D721Med (cell line): ENCODE measurements at places on chromosomes 5 and 9.

DNA sequence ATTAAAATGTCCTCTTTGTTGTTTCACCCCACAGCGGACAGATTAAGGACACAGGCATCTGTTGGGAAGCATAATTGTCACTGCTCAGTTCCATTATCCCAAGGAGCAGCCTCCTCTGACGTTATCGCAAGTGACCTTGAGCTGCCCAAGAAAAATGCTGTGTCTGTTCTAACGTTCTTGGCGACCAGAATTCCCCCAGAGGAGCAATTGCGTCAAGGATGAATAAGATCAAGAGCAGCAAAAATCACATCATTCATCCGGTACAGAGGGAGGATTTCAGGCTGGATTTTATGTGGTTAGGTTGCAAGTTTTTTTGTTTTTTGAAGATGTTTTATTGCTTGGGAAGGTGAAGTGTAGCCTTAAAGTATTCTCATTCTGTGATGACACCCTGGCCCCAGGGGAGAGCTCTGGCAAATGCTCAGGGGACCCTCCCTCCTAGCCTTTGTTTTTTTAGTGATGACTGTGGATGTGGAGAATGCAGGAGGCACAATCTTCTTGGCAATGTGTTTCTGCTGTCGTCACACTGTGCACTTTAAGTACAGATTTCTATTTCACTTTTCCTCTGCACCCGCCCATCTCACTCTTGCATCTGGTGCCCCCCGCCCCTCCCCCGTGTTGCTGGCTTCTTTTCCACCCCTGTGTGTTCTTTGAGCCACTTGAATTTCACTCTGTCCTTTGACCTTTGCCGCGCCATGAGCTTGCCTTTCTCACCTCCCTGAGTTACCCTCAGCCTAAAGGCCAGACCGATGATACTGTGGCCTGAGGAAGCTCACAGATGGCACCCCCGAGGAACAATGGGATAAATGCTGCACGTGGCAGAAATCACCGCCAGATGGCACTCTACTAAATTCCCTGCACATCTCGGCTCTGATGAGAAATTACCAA lies 308.5 kb downstream of the RAB3C start:
- DNase-seq, result peak; percentile 58

DNA sequence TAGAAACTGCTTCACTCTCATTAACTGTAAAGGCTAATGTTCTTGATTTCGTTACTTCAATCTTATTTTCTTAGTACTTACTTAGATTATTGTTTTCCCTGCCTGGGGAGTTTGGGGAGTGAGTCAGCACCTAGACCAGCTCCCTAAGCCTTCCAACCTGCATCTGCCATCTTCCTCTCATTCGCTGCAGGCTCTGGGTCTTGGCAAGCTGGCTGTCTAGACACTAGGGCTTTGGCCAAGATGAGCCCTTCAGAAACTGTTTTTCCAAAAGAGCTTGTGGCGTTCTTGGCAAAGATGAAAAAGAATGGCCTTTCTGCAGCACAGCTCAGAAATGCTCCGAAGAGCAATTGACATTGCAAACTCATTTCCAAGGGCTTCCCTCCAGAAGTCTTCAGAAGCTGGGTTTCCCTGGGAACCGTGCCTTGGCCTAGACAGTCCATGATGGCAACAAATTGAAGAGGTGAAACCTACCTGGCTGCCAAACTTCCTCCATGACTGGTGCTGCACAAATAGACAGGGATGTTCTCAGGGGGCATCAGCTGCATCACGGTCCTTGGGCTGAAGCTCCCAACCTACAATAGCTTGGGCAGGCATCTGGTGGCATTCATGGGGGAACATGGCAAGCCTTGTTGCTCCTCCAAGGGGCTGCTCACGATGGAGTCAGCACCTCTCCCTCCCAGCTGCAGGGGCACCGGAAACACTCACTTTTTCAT lies 76.6 kb downstream of the NSUN2 start:
- DNase-seq, result no peak

DNA sequence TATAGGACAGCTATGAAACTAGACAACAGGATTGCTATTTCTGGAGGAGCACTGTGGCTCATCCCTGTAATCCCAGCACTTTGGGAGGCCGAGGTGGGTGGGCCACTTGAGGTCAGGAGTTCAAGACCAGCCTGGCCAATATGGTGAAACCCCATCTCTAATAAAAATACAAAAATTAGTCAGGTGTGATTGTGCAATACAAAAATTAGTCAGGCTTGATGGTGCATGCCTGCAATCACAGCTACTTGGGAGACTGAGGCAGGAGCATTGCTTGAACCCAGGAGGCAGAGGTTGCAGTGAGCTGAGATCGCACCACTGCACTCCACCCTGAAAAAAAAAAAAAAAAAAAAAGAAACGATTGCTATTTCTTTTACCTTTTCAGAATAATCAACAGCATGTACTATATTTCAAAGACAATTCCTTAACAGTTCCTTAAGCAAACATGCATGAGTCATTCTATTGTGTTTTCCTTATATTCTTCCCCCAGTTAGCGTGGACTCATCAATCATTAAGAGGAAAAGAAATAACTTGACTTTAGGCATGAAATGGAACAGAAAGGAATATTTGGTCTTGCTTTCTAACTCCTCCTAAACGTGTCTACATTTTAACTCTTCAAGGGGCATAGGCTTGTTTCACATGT lies 162.6 kb downstream of the TAF11L14 start:
- DNase-seq, result no peak

- DNase-seq, result no peak
Measured at GRCh38 chr5:116448870-116449427, 125.7 kb downstream of the SEMA6A start.

DNA sequence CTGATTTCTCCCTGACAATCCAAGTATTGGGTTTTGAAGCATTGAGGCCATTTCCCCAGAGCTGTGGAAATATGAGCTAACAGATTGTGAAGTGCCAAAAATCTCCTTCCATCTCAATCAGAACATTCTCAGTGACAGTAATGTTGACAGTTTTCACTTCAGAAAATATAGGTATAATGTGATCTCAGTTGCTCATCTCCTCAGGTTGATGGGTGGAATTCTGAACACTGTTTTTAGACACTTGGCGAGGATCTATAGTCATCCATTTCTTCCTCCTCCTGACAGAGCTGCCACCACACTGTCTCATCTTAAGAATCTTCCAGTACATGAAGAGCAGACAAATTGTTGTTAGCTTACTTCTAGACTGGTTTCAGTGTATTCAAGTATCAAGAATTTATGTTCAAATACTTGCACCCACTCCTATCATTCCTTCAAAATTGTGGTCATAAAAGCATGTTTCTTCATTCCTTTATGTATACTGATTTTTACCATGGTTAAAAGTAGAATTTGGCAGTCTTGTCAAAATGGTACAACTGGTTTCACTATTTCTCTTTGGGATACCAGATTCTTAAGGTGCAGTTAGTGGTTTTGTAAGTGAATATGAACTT lies 199.7 kb upstream of the TLE4 start:
- no peak for DNase-seq

DNA sequence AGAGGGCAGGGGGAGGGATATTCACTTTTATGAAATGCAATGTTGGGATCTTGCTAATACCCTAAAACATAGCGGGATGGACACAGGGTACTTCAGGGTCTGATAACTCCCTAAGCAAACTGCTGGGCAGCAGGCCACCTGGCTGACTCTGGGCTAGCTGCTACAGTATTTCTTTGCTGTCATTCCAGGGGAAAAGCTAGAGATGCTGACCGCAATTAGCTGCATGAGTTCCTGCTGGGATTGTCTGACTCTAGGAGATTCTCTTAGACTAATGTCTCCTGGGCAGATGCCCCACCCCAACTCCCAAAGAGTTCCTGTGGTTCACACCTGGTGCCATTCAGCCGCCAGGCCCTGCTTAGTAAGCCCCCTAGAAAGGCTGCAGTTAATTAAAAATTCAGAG lies 69.9 kb downstream of the PSAT1 start:
- DNase-seq, result no peak

DNA sequence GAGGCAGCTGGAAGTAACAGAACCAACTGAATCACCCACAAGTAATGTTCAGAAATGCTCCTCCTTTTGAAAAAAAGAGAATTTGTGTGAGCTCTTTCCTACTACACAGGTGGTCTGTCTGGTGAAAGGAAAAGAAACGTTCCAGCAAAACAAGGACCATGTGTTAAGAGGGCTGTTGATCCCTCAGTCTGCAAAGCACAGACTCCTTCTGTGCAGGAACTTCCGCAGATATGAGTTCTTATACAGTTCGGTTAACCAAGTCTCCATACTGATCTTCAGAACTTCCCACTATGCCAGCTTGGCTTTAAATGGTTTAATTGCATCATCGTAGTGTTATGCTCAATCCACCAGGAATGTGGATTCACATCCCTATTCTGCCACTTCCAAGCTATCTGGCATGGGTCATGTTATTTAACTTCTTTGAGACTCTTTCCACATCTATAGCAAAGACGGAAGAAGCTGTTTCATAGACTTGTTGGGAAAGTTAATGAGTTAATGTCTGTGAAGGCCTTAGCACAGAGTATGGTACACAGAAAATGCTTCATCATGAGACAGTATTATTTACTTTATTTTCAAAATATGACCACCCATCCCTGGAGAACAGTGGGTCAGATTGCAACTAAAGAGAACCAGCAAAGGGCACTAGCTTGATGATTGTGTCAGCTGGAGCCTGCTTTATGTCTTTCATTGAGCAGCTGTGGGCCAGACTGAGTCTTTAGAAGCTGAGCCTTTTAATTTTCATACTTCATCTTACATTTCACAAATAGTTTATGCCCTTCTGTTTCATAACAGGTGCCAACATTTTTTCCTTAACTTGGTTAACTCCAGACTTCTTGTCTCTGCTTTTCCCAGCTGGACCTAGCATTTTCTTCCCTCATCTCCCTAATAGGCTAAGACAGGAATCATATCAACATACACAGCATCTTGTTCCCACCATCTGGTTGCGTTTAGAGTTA lies 89.9 kb downstream of the MAMDC2 start:
- DNase-seq, result no peak

GRCh38 chr9:90141723-90142122 lies 500.9 kb downstream of the DIRAS2 start:
- DNase-seq, result no peak

DNA sequence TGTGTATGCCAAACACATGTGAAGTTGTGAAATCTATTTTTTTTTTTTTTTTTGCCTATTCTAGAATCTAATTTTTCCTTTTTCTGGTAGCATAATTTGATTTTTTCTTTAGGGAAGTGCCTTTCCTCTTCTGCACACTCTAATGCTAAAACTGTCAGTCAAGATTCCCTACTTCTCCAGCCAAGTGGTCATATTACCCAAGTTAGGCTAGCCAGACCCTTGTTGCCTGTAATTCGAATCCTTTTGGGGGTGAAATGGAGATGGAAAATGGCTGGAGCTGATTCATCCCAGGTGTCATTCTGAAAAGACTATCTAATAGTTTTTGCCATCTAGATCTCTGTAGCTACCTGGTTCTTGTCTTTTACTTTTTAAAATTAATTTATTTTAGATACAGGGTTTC lies 24.8 kb upstream of the UBAP1 start:
- no peak for DNase-seq

GRCh38 chr9:35616681-35617459 lies 1.3 kb downstream of the CD72 start:
- peak; percentile 62 for DNase-seq

DNA sequence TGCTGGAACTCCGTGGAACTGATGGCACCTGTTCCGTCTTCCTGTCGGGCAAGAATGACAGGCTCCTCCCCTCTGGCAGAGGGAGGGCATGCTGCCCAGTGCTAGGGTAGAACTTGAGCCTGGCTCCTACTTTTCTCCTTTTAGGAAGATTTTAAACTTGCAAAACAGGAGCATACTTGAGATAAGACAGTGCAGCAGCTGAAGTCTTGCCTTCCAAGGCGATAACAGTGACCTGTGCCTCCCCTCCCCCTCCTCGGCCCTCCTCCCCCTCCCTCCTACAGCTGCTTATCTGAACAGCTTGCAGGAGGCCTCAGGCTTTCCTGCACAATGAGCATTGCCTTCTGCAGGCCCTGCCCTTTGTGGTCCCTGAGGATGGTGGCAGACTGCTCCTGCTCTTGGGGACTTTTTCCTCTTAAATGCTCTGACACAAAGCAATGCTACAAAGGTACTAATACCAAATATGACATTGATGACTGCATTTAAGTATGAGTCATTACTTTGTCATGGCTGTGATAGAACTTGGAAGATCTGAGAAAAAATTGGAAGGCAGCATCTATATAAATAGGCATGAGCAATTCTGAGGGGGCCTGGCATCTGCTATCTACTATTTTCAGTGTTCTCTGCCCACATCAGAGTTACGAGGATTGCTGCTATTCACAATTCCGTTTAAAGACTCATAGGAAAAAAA lies 2.0 kb downstream of the GADD45G start:
- peak; percentile 55 for DNase-seq

DNA sequence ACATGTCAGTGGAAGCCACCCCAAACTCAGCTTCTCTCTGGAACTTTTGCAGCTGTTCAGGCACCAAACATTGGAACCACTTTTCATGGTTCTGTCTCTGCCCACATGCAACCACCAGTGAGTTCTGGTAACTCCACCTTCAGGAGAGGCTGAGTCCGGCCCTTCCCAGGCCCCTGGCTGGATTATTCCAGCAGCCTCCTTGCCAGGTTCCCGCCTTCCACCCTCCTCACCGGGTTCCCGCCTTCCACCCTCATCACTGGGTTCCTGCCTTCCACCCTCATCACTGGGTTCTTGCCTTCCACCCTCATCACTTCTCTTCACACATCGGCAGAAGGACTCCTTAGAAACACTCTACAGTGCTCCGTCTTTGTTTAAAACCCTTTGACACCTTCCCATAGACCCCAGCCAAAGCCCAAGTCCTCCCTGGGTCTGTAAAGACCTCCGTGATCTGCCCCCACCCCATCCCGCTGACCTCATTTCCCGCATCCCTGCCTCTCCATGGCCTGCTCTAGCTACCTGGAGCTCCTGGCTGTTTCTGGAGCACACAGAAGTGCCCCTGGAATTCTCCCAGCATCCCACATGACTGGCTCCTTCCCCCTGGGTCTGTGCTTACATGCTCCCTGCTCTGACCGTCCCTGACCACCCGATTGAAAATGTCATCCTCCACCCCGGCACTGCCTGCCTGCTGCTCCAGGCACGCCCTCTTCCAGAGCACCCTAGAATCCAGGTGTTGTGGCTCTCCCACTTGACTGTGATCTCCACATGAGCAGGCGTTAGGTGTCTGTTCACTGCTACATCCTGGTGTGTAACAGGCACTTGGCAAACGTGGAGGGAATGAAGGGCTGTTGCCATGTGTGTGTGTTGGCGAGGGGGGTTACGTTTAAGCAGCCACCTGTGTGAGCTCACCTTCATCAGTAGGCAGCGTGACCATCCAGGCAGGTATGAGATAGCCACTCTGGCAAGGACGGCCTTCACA lies 17.7 kb downstream of the ROPN1L start:
- DNase-seq, result no peak

DNA sequence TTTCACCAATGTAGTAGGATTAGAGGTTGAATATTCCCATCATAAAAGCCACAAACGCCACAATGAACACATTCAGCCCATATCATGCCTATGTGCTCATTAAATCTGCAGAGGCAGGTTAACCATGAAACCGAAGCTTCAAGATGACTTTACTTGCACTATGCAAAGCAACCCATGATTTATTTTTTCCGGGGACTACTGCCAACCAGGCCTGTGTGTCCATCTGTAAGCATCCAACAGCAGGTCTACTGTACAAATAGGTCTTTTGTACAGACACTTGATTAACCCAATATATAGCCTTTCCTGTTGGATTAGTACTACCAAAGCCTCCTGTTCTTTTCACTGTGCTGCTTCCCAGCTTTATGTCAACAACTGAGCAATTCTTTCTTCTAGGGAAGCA lies 104.9 kb upstream of the CDH10 start:
- DNase-seq, result no peak

- DNase-seq, result no peak
Measured at GRCh38 chr9:115972843-115973595, 180.6 kb upstream of the PAPPA start.
